Activated CD8-positive, alpha-beta memory T cell treated with anti-CD3 and anti-CD28 coated beads for 4 hours (primary cell): ENCODE measurements at places on chromosomes 1 and 21.

DNA sequence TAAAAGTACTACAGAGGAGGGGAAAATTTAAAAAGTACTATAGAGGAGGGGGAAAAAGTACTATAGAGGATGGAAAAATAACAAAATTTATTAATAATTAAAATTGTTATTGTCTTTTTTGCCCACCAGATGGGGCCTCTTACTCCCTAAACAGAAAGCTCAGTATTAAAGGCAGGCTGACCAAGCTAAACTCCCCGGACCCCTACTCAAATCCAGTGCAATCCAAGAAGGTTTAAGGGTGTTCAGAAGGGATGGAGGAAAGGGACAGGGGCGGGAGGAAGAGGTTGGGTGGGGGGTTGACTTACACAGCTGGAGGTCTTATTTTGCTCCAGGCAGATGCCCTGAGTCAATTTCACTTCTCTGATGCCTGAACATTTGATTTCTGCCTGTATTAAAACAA, 13.7 kb downstream of the CD34 start:
- DNase-seq, result no peak

- no peak for DNase-seq
Measured at GRCh38 chr1:41751804-41752513, 166.8 kb downstream of the HIVEP3 start.

DNA sequence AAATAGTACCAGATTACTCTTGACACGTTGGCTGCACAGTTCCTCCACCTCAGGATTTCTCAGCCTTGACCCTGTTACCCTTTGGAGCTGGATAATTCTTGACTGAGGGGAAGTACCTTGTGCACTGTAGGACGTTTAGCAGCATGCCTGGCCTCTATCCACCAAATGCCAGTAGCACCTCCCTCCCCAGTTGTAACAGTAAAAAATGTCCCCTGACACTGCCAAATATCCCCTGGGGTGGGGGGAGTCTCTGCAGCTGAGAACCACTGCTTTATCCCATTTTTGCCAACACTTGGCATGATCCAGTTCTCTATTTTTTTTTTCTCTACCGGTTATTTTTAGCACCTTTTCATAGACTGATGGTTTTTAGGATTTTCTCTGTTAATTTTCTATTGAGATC, 34.0 kb downstream of the C1orf198 start:
- DNase-seq, result no peak

- no peak for DNase-seq
Measured at GRCh38 chr1:53685272-53686051, 53.5 kb downstream of the GLIS1 start.

- no peak for DNase-seq
Measured at GRCh38 chr1:192939440-192939839, 119.7 kb downstream of the UCHL5 start.

DNA sequence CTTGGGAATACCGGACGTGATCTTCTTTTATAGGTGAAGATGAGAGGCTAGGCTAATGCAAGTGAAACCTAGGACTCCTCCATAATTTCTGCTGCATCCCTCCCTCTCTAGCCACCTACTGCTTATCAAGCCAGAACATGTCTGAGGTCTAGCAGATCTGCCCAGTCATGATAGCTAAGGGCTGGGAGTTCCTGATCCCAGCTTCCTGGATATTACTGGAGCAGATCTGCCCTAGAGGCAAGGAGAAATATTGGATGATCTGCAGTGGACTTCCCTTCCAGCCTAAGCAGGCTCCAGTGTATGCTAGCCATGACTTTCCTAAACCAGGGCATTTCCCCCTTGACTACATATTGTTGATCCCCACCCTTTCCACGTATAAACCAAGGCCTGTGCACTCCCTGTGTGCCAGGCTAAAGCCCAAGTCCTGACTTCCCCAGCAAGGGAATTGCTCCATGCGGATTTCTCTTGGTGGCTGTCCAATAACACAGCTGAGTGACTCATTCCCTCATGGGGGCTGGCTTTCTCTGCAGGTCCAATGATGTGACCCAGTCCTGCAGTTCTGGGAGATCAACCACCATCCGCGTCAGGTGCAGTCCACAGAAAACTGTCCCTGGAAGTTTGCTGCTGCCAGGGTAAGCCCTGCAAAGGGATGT, 15.5 kb upstream of the SARS1 start:
- no peak for DNase-seq

GRCh38 chr21:28489162-28489561, 503.5 kb downstream of the LTN1 start:
- no peak for DNase-seq

- DNase-seq, result no peak
Measured at GRCh38 chr1:64302971-64303370, 99.5 kb downstream of the UBE2U start.

DNA sequence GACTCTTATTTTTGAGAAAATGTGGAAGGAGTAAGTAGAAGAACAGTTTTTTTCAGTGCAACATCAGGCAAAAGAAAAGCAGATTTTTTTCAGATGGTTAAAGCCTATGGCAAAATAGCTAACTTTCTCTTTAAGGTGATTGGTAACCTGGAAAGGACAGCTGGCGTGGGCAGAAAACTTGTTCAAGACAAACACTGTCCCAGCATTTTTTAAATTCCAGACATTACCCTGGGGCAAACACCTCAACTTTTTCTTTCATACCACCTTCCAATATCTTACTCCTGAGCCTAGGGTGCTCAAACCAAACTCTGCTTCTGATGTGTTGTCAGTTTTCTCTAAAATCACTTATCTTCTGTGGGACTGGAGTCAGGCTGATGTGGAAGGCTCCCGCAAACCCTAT, 2.7 kb upstream of the LEPR start:
- no peak for DNase-seq

GRCh38 chr1:116107371-116107770, 3.8 kb upstream of the MAB21L3 start:
- DNase-seq, result no peak

DNA sequence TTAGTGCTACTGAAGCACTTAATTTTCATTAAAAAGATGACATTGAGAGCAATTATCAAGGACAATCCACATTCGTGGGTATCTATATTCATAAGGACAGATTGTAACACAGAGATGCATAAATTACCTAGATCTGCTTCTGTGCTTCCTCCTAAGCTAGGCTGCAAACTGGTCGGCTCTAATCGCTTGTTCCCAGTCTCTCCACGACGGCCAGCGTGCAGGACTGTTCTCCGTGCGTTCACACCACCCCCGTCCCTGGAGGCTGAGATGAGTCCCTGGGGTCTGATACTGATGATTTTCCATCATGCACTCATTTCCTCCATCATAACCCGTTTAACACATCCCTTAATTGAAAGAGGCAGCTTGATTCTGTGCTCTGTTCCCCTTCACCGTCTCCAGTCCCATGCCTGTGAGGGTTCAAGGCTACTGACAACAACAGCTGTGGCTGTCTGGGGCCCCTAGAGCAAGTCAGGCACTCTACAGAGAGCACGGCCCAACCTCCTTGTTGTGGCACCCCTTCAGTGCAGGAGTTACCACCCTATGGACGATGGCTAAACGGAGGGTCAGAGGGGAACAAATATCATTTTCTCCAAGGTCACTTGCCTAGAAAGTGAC, 469.6 kb downstream of the NPHP4 start:
- DNase-seq, result no peak

DNA sequence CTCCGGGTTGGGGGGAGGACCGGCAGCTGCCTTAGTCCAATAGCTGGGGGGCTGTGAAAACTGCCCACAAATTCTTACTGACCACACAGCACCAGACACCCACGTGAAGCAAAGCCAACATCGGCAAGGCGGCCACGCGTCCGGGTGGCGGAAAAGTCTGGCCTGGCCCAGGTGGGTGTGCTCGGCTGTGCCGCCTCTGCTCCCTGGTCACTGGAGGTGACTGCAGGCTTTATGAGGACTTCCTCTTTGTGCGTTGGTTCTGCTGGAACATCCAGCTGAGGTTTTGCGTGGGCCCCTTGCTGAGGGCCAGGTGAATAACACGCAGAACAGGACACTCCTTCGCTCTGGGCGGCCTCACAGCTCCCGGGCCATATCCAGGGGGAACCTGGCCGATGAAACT, 35.4 kb downstream of the FAAP20 start:
- DNase-seq, result no peak

DNA sequence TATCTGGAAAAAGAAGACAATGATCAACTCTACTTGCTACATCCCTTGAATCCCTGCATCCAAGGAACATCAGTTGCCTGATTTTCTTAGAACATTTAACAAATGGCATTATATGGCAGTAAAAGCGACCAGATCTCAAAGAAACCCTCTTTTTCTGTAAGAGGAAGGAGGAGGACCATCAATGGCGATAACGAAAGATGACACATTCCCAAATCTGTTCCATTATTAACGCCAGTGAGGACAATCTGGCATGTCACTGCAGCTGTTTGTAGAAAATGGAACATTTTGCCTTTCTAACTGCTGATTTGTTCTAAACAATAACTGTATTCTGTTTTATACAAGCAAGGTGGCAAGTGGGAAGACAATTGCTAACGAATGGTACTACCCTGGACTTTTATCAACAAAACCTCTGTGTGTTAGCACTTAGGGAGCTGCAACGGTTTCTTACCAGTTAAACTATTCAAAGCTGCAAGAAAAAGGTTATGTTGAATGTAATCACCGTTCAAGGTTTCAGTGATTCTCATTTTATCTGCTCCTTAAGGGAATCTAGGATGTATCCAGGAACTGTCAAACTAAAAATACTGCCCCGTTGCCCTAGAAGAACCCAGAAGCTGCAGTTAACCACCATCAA, 251.9 kb downstream of the SDCCAG8 start:
- no peak for DNase-seq

DNA sequence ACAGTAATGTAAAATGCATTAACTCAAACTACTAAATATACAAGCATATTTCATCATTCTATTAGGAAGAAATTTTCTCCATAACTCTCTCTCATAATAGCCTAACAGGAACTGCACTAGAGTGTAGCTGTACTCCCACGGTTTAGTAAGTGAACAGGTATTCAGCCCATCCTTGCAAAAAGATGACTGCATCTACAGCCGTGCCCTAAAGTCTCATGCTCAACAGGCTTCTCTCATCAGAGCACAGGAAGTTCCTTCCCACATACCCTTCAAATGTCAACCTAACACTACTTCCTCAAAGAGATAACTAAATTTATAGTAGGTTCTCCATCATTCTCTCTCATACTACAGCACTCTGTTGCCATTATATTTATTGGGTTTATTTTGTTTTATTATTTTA, 251.6 kb downstream of the AKT3 start:
- peak; percentile 19 for DNase-seq

- no peak for DNase-seq
Measured at GRCh38 chr1:91450260-91450659, 45.6 kb upstream of the HFM1 start.

DNA sequence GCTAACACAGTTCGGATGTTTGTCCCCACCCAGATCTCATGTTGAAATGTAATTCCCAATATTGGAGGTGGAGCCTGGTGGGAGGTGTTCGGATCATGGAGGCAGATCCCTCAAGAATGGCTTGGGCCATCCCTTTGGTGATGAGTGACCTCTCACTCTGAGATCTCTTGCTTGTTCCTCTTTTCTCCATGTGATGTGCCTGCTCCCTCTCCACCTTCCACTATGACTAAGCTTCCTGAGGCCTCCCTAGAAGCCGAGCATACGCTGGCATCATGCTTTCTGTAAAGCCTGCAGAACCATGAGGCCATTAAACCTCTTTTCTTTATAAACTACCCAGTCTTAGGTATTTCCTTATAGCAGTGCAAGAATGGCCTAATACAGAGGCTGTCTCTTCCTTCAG, 8.1 kb upstream of the PLA2G5 start:
- DNase-seq, result no peak

DNA sequence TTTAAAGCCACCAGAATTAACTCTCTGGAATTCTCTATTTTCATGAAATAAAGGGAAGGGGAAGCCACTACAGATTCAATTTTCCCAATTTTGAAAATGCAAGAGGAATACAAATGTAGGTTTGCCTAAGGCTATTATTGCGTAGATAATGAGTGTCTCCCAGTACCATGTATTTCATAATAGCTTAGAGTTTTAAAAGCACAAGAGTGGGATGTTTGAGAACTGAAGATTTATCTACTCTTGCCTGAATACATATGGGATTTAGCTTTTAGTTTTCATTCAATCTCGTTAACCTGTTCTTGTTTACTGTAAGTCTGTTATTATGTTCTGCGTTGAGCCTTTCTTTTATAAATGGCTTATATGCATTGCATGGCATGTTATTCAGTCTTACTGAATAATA, 795.1 kb downstream of the BRINP3 start:
- DNase-seq, result no peak

GRCh38 chr1:2001773-2002411, 1.7 kb downstream of the CFAP74 start:
- DNase-seq, result no peak

DNA sequence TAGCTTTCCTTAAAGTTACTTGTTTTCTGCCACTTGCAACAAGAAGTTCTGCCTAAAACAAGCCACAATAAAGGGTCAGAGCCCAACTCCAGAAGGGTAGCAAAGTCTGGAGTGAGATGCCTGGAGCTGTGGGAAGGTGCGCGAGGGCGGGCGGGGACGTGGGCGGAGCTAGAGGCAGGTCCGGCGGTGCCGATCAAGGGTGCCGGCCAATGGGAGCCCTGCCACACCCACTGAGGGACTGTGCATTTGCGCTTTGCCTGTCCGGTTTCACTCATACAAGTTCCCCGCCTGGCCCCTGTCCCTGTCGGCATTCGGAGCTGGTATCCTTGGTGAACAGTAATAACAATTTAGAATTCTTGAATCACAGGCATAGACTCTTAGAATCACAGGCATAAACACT, 732.4 kb downstream of the MATN1 start:
- no peak for DNase-seq

- no peak for DNase-seq
Measured at GRCh38 chr1:24558902-24559791, 3.3 kb downstream of the NCMAP start.

DNA sequence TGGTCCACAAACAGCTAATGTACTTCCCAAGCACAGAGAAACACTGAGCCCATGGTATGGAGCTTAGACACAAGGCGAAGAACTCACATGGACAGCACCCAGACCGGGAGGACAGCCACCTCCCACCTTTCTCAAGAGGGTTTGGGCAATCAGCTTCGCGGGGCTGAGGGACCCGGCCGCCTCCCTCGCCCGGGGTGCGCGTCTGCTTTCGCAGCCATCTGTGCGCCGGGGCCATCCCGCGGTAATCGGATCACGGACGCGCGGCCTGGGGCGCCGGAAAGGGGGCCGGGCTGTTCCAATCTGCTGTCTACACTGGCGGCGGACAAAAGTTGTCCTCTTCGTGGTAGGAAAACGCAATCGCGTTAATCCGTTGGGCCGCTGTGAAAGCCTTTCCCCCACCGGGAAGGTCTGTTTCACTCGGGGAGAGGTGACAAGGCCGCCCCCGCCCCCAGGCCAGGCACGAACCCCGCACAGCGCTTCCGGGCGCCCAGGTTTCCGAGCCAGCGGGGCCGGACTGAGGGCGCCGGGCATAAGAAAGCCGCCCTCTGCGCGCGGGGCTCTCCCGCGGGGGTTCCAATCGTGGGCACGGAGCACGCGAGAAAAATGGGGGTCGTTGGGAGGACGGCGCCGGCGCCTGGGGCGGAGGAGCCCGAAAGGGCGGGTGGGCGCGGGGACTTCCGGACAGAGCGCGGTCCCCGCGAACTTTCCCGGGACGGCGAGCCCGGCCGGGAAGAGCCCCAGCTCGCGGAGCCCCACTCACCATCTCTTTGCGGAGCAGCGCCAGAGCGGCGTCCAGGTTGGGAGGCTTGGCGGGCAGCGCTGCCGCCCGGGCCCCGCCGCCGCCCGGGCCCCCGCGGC, 664 bp downstream of the FAM89A start:
- DNase-seq, result peak; percentile 19
